CD4-positive, alpha-beta T cell treated with Interleukin-1 beta for 1 hour (primary cell): ENCODE measurements at places on chromosomes 5 and 9.

GRCh38 chr9:135098400-135099105, 11.1 kb downstream of the OLFM1 start:
- no peak for DNase-seq

- no peak for DNase-seq
Measured at GRCh38 chr9:33884856-33885701, 68.1 kb downstream of the UBE2R2 start.

DNA sequence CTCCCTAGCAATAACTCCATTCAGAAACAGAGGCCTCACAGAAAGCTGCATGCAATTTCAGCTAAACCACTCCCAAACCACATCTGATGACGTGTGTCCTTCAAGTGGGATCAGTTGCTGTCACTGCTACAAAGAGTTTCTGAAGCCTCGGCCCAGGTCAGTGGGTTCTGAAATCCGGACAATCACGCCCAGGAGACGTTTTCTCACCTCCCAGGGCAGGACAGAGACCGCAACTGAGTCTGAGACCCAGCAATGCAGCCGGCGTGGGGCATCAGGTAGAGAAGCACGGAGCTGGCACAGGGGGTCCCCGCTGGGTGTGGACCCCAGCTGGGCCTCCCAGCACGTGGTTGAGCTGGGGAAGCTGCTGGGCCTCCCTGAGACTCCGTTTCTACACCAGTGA, 2.6 kb upstream of the UBE2QL1 start:
- DNase-seq: no peak

- no peak for DNase-seq
Measured at GRCh38 chr9:223152-223551, 8.5 kb downstream of the DOCK8 start.

GRCh38 chr9:22954964-22955363, 508.3 kb downstream of the DMRTA1 start:
- no peak for DNase-seq
